Stomach (tissue), 19 donors: ENCODE measurements at places on chromosomes 2 and 18.

DNA sequence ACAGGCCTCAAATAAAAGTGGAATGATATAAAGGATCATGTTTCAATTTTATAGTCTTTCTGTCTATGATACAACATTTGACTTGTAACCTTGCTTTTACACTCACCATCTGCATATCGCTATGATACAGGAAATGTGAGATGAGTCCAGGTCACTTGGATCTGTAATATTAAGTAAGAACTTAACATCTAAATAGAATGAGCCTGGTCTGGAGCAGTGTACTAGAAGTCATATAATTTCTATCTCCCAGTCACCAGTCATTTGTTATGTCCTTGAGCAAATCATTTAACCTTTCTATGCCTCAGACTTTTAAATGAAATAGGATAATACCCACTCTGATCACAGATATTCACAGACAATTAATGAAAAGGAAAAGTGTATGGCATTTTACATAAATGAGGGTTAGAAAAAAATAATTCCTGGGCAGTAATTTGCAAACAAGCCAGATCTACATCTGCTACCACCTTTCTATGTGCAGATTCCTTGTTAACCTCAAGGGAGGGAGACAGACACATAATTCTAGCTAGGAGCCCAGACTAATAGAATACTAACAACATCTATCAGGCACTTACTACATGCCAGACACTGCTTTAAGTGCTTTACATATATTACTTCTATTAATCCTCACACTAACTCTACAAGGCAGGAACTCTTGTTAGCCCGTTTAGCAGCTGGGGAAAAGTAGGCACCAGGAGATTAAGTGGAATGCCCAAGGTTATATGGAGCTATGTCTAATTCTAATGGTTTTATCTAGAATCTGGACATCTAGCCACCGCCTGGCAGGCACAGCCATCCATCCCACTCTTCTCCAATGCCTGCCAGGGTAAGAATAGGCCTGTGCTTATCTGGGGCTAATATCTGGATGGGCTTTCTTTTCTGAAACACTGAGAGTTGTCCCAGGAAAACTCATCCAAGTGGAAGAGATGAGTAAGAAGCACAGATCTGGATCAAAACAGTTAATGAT is 313.6 kb upstream of the CDH20 start:
- no peak for DNase-seq

- DNase-seq = no peak
These were observed 90.4 kb downstream of the SPTBN1 start for GRCh38 chr2:54546518-54546917.

GRCh38 chr2:239990966-239991365 is 34.2 kb downstream of the NDUFA10 start:
- no peak for DNase-seq

- DNase-seq = peak; percentile 43
These were observed at the start of gene SLC5A7 for GRCh38 chr2:107986278-107987217. Gene SLC5A7, plus strand, starts transcription at chr2:107986524. Its CDS starts 1,632 bp downstream, at chr2:107988156.

- no peak for DNase-seq
These were observed 55.0 kb downstream of the ARHGAP25 start for GRCh38 chr2:68789603-68790002.

DNA sequence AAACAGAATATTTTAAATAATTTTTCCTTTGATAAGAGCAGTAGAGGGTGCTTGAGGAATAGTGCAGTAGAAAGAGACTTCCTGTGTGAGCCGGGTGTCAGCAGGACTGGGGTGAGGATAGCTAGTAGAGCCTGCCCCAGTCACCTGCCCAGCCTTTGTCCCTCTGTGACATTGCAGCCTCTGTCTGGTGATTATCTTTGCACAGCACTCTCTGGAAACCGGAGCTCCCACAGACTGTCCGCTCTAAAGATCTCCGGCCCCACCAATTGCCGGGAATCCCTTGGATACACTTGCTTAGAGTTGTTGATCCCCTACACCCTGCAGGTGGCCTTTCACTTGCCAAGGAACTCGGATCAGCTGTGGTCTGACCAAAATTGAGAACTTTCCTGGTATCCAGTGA is 1081.3 kb upstream of the TMEFF2 start:
- DNase-seq = no peak

DNA sequence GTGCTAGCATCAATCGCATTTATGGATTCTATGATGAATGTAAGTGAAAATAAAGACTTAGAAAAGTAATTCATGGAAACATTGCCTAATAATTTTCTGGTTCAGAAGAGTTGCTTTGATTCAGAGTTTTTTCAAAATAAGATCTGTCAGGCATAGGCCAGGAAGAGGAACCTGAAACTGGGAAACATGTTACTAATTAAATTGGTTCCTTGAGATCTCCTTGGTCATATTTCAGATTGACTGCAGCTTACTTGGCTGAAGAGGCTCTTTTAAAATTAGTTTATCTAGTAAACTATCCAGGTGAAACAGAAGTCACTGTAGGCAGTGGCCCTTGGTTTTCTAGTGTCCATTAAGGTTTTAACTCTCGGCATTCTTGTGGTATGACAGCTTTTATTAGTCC is 27.4 kb downstream of the PPP1CB start:
- no peak for DNase-seq

DNA sequence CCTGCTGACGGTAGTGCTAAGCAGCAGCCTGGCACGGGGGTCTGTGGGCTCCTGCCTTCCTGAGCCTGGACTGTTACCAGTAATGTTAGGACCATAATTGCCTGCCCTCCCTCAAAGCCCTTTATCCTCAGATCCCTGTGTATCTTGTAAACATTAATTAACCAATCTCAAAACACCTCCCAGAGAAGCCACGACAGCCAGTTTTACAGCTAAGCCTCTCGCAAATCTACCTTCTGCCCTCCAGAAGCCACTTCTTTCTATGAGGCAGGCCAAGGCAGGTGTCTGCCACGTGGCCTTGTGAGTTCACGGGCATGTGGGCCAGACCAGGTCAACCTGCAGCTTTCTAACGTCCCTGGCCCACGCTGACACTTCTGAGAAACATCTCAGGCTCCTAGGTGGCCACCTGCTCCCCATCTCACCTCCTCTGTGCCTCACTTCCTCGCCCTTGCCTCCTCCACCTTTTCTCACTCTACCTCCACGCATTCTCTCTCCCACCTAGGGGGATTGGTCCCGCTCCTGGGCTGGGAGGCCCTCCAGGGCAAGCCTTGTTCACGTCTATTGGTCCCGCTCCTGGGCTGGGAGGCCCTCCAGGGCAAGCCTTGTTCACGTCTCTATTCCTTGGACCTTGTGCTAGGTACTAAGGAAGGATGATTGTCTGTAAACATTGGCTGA is 64.3 kb downstream of the EDAR start:
- DNase-seq = no peak

GRCh38 chr18:66819235-66819634 is 215.3 kb upstream of the CDH19 start:
- no peak for DNase-seq

DNA sequence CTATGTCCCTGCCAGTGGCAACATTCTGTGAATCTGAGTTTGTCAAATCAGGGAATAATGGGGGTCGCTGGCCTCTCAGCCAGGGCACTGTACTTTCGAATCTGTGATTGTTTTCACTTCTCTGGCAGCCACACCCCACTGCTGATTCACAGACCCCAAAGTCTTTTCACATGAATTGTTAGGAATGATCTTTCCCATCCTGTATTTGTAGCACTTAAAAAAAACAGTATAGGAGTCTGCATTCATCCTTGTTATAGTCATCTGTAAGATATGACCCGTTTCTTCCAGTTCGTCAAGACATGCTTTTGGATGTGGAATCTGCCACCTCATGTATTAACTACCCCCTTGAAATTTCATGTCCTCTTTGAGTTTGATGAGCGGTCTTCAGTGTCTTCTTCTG is 928 bp downstream of the NAGK start:
- no peak for DNase-seq

DNA sequence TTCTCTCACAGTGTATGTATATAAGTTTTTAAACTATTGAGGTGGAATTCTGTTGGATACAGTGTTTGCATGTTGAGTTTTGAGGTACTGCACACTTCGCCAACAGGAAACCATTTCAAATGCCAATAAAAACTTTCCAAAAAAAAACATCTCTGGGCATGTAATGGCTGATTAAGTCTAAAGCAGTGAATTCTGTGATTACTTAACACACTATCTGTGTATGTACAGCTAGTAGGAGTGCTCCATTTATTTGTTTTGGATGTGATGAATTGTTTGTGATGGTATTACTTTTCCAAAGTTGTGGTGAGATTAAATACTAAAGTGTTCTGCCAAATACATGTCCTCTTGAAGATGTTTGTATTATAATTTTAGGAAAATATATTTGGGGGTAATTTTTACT is 31.1 kb downstream of the MMADHC start:
- no peak for DNase-seq

DNA sequence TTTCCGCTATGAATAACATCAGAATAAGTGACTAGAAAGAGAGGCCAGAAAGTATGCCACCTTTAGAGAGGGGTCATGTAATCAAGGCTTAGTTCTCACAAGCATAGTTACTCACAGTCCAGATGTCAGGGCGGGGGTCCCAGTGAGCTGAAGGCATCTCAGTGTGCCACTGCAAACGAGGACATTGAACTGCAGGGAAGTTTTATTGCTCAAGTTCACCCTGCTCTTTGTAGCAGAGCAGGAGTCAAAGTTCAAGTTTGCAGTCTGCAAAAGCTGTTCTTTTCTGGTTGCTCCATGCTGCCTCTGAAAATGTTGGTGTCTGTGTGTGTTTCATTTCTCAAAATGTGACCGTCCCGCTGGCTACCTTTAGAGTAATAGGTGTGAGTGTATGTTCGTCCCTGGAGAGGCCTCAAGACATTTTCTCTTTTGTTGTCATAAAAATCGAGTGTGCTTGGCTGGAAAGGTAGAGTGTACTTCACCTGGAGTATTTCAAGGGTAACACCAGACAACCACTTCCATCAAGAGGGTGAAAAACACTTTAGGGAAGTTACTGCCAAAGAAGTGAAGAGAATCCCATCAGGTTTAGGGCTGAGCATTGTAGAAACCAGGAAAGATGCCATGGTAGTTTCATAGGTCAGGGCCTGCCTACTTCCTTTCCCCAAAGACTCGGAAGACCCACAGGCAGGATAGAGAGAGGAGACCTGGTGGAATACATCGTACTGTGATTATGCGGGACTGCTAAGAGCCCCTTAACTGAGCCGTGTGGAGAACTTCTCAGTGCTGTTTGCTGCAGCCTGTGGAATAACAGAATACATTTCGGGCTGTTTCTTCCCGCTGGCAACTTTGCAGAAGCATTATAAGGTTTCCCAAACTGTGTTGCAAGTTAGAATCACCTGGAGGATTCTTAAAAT is 89.9 kb downstream of the LYPD6 start:
- DNase-seq = peak; percentile 38

GRCh38 chr2:198191651-198192050 is 387.3 kb downstream of the PLCL1 start:
- DNase-seq = no peak
